Aorta (tissue), 5 donors: ENCODE measurements at places on chromosomes 5 and 9. TPM values are rescaled to one million over a fixed set of nuclear protein-coding genes. Genes with fewer than 3 reads are reported as not detected.

Gene OGN
- 175 TPM for total RNA-seq

Gene FGF18
- total RNA-seq: 2.9 TPM

Gene CBY3
- total RNA-seq: not detected

Gene KDM3B
- 55.9 TPM for total RNA-seq

GRCh38 chr5:8730194-8730593 is 815.7 kb downstream of the SEMA5A start:
- no peak for DNase-seq

DNA sequence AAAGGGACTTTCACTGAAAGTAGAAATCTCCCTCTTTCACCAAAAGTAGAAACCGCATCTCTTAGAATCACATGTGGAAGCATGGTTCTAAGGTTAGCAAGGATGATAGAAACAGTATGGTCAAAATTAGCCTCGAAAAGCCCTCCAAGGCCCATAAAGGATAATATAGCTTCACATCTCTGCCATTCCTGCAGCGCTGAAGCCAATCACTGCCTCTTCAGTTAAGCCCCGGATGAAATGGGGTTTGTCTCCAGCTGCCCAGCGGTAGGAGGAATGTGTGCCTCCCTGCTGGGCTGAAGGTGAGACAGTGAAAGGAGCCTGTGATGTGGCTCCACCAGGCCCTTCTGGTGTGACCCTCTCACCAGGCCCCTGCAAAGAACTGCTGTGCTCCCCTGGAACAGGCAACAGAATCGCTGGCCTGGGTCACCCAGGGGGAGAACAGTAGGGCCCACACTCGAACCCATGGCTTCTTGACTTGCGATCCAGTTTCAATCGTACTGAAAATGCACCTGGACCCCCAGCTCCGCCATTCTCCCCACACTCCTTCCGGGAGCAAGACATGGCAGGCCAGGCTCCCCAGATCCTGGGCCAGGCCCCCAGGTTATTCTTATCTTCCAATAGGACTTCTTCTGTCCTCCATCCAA is 47.2 kb downstream of the CAMK2A start:
- DNase-seq: no peak

DNA sequence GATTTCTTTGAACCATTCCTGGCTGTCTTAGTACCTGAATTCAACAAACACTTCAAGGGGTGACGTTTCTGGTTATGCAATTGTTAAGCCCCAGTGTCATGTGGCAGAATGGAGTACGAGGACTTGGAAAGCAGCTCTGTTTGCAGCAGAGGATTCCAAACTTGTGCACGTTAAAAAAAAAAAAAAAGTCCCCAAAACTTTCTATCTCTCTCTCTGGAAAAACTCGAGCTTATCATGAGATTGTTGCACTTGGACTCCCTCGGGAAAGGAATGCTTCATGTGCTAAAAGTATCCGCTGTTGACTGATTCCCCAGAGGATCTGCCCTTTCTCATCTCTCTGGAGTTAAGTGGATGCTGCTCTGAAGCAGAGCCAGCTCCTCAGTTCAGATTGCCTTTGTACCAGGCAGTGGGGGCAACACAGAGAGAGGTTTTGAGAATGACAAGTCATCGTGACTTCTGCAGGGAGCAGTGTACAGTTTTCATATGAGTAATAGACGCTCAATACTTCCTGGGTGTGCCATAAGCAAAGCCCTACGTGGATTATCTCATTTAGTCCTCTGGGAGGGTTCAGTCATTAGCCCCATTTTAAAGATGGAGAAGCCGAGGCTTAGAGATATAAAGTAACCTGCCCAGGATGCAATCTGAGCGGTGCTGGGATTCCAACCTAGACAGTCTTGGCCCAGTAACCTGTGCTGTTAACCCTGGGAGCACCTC is 28.1 kb downstream of the TMOD1 start:
- no peak for DNase-seq
